ENCODE measurements at places on chromosomes 2 and 18. TPM values are rescaled to one million over a fixed set of nuclear protein-coding genes. Genes with fewer than 3 reads are reported as not detected.

- DNase-seq = no peak
These were observed 233.0 kb upstream of the TNP1 start for GRCh38 chr2:217092710-217093379.

- no peak for DNase-seq
These were observed 650.9 kb downstream of the CCDC85A start for GRCh38 chr2:56834686-56835085.

- no peak for DNase-seq
These were observed 82.3 kb downstream of the ARL4C start for GRCh38 chr2:234414596-234414995.

- DNase-seq = no peak
These were observed 159.0 kb downstream of the ZFP36L2 start for GRCh38 chr2:43067254-43068040.

DNA sequence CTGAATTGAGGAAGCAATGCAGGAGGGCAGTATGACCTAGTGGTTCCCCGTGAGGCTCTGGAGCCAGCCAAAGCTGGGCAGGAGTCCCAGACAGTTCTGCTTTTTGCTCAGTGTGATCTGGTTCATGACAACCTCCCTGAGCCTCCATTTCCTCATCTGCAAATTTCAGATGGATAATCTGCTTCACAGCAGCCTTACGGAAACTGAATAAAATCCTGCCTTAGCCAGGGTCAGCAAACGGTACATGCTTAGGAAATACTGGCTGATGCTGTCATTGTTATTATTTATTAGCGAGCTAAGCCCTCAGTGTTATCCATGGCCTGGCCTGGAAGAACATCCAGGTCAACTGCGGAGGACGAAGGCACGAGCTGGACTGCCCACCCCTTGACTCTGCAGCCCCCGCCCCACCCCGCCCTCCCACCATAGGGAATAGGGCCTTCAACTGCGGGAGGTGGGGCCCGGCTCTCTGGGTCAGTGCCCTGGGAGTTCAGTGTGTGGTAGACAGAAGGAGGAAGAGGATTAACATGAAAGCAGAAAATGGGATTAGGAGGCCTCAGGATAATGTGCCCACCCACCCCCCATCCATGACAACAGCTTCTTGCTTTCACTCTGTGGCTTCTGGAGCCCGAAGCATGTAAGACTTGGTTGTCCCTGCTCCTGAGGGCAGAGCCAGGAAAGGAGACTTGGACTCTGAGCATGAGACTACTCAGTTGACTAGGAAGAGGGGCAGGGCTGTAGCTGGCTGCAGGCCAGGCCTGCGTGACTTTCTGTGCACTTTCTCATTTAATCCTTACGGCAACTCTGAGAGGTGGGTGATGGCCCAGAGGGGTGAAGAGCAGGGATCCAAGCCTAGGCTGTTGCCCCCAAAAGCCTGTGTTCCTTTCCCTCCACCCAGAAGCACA lies 13.1 kb downstream of the PKDCC start:
- no peak for DNase-seq

DNA sequence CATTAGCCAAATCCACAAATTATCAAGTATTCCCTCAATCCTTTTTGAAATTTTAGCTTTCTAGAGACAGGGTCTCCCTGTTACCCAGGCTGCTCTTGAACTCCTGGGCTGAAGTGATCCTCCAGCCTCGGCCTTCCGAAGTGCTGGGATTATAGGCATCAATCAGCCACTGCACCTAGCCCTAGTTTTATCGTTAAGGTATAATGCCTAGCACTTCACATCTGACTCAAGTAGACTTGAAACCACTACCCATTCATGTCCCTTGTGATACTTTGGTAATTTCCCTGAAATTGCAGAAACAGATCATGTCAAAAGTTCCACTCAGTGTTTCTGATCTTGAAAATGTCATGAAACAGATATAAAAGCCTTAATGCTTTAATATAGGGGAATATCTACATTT lies 26.3 kb downstream of the MEX3C start:
- no peak for DNase-seq

- DNase-seq = no peak
These were observed 121.5 kb upstream of the SIX2 start for GRCh38 chr2:45130736-45131135.

Gene PLA2R1
- total RNA-seq = 1.7 TPM

Gene ANKAR
- total RNA-seq = 55.4 TPM

Data from occipital lobe (tissue), 3 donors.